ENCODE measurements at places on chromosomes 5 and 9. TPM values are rescaled to one million over a fixed set of nuclear protein-coding genes. Genes with fewer than 3 reads are reported as not detected.

The SLC6A7 gene
- total RNA-seq, result 0.07 TPM

The CDC25C gene
- total RNA-seq, result 20.8 TPM

DNA sequence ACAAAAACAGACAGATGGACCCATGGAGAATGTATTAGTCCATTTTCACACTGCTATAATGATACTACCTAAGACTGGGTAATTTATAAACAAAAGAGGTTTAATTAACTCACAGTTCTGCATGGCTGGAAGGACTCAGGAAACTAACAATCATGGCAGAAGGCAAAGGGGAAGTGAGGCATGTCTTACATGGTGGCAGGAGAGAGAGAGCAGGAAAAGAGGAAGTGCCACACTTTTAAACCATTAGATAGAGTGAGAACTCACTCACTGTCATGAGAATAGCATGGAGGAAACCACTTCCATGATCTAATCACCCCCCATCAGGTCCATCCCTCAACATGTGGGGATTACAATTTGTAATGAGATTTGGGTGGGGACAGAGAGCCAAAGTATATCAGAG, 808.9 kb downstream of the CDH12 start:
- no peak overlapping the region for H3K4me3 ChIP-seq
- H3K36me3 ChIP-seq, result no peaks in the 10 kb centered on the region
- no peaks in the 10 kb centered on the region for H3K27me3 ChIP-seq
- DNase-seq, result no peak

DNA sequence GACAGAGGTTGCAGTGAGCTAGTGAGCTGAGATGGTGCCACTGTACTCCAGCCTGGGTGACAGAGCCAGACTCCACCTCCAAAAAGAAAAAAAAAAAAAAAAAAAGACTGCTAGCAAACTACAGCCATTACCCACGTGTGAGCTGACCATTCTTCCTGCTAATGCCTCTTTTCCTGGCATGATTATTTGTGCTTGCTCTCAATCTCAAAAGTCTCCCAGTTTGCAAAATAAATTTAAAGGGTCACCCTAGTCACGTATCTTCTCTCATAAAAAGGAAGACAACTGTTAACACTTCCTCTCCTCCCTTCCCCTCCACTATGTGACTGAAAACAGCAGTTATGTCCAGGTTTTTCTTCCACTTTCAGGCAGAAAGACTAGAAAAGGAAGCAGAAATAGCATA, 37.2 kb downstream of the TRIM36 start:
- H3K36me3 ChIP-seq, result 0 out of 2 replicates have a peak, but pooled peaks cover 4% of the 10 kb centered on the region
- DNase-seq, result no peak
- H3K4me3 ChIP-seq, result no peak overlapping the region
- H3K27me3 ChIP-seq, result no peaks in the 10 kb centered on the region

The EDIL3 gene
- 47.2 TPM for total RNA-seq

DNA sequence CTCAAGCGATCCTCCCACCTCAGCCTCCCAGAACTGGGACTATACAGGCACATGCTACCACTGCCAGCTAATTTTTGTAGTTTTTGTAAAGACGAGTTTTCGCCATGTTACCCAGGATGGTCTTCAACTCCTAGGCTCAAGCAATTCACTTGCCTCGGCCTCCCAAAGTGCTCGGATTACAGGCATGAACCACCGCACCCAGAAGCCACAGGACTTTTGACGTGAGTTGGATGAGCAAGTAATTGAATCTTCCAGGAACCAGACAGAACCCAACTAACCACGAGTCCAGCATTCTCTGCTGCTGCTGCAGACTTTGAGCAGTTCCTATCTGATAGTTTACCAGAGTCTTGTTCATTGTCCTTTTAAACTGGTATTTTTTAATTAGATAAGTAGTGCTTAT, 9.6 kb upstream of the ATP6V0E1 start:
- H3K27me3 ChIP-seq, result no peaks in the 10 kb centered on the region
- H3K4me3 ChIP-seq, result no peak overlapping the region
- no peaks in the 10 kb centered on the region for H3K4me1 ChIP-seq
- DNase-seq, result no peak
- H3K27ac ChIP-seq, result no peak overlapping the region

DNA sequence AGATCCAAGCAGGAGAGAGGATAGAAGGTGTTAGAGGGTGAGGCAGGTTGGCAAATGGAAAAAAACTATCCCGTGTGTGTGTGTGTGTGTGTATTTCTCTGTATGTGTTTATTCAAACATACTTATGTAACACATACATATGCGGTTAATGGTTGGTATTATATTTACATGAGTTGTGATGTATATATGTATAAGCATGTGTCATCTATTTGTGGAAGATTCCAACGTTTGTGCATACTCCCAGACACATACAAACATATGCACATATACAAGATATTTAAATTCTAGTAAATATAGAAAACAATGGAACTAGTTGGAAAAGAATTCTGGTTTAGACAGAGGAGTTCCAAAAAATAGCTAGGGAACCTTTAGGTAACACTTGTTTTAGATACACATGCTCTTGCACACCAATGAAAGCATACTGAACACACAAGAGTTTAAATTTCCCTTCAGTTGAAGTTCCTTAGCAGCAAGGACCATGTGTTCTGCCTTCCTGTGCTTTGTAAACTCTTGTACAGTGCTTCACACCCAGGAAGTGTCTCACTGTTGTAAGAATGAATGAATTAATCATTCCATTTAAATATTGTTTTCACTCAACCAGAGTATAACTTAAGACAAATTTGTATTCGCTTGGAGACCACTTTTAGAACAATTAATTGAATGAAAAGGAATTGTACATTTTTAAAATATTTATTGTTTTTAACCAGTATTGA, 257.8 kb downstream of the FER start:
- H3K36me3 ChIP-seq, result no peaks in the 10 kb centered on the region
- DNase-seq, result no peak
- H3K4me1 ChIP-seq, result no peaks in the 10 kb centered on the region
- H3K27ac ChIP-seq, result no peak overlapping the region
- H3K4me3 ChIP-seq, result no peak overlapping the region
- no peaks in the 10 kb centered on the region for H3K27me3 ChIP-seq

DNA sequence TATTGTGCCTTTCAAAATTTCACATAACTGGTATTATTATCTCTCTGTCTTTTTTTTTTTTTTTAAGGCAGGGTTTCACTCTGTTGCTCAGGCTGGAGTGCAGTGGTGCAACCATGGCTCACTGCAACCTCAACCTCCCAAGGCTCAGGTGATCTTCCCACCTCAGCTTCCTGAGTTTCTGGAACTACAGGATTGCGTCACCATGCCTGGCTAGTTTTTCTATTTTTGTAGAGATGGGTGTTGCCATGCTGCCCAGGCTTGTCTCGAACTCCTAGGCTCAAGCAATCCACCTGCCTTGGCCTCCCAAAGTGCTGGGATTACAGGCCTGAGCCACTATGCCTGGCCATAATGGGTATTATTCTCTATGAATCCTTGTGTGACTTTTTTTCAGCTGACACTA, 402.3 kb upstream of the SMARCA2 start:
- no peaks in the 10 kb centered on the region for H3K27me3 ChIP-seq
- H3K27ac ChIP-seq, result no peak overlapping the region
- no peak for DNase-seq
- no peaks in the 10 kb centered on the region for H3K36me3 ChIP-seq

DNA sequence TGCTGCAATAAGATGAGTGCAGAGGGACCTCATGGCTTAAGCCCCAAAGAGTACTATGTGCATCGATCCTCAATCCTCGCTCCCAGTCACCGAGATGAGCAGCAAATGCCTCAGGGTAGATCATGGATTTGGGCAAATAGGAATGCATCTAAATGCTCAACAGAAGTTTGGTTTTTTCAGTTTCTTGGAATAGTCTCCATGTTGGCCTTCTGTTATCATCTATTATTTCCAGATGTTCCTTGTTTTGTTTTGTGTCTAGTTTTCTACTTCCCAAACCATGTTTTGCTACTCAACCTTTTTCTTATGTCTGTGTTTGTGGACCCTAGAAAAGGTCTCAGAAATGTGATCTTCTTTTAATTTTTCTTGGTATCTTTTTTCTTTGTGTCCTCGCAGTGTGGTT, 43.5 kb upstream of the RASGRF2 start:
- no peaks in the 10 kb centered on the region for H3K4me1 ChIP-seq
- H3K4me3 ChIP-seq, result no peak overlapping the region
- no peaks in the 10 kb centered on the region for H3K36me3 ChIP-seq
- DNase-seq, result no peak

- H3K27me3 ChIP-seq, result no peaks in the 10 kb centered on the region
- peaks cover under 1% of the 10 kb centered on the region for H3K4me1 ChIP-seq
- H3K27ac ChIP-seq, result no peak overlapping the region
- no peak overlapping the region for H3K4me3 ChIP-seq
- no peaks in the 10 kb centered on the region for H3K36me3 ChIP-seq
Observed at GRCh38 chr5:16886793-16887345, 49.2 kb downstream of the MYO10 start.

The SMIM33 gene
- total RNA-seq, result not detected

GRCh38 chr9:136249877-136250559, 4.4 kb upstream of the QSOX2 start:
- no peak overlapping the region for H3K4me3 ChIP-seq
- H3K27me3 ChIP-seq, result peaks cover 3% of the 10 kb centered on the region

The FANCG gene
- total RNA-seq, result 87.1 TPM

DNA sequence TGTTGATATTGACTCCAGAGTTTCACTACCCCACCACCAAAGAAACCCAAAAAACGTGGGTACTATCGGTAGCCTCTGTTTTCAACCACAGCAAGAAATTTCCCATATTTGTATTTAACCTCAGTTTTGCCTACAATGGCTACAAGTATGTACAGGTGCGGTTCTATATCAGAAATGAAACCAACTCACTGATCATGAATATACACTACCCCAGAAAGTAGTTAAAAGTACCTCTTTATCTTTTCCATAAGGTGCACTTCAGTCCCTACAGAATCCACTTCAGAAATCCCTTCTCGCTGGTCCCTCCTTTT, 140.6 kb upstream of the SLC12A2 start:
- no peak overlapping the region for H3K4me3 ChIP-seq
- H3K4me1 ChIP-seq, result no peaks in the 10 kb centered on the region
- H3K36me3 ChIP-seq, result no peaks in the 10 kb centered on the region
- peaks cover 5% of the 10 kb centered on the region for H3K27me3 ChIP-seq

- no peak within 1 kb of the TSS for H3K27ac ChIP-seq
- no peaks in the 10 kb centered on the region for H3K27me3 ChIP-seq
- no peak within 1 kb of the TSS for H3K4me3 ChIP-seq
- H3K4me1 ChIP-seq, result no peaks in the 10 kb centered on the region
- H3K36me3 ChIP-seq, result no peaks in the 10 kb centered on the region
Observed at GRCh38 chr9:6215562-6215961, at the start of gene IL33. Gene IL33, plus strand, starts transcription at chr9:6215807. Its CDS starts 25,888 bp downstream, at chr9:6241695.

DNA sequence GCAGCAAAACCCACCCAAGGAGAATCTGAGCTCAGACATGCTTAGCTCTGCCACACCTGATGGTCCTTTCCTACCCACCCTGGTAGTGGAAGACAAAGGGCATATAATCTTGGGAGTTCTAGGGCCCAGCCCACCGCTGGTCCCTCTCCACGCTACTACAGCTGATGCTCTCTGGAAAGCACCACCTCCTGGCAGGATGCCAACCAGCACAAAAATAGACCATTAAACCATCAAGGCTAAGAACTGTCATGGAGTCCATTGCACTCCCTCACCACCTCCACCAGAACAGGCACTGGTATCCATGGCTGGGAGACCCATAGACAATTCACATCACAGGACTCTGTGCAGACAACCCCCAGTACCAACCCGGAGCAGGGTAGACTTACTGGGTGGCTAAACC, 111.0 kb upstream of the IL7R start:
- no peaks in the 10 kb centered on the region for H3K4me1 ChIP-seq
- H3K27ac ChIP-seq, result no peak overlapping the region
- H3K36me3 ChIP-seq, result no peaks in the 10 kb centered on the region
- no peak for DNase-seq
- H3K4me3 ChIP-seq, result no peak overlapping the region

DNA sequence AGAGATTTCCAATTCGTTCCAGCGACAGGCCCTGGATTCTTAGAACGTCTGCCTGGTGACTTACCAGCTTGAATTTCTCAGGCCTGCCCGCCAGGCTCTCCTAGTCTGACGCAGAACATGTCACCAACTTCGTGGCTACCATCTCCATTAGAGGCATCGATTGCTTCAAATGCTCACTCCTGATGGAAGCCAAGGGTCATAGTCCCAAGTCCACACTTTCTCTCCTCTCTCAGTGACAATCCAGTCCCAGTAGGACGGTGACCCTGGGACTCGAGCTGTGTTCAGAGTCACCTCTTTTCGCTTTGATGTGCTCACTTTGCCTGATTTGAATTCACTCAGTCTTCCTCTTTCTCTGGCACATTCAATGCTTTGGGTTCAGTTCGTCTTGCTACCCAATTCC, 94.8 kb downstream of the GADD45G start:
- H3K27me3 ChIP-seq, result no peaks in the 10 kb centered on the region
- H3K4me3 ChIP-seq, result no peak overlapping the region
- no peak overlapping the region for H3K27ac ChIP-seq
- DNase-seq, result no peak
- H3K36me3 ChIP-seq, result no peaks in the 10 kb centered on the region
- H3K4me1 ChIP-seq, result peaks cover 7% of the 10 kb centered on the region

- no peak overlapping the region for H3K27ac ChIP-seq
- H3K36me3 ChIP-seq, result no peaks in the 10 kb centered on the region
- H3K4me1 ChIP-seq, result no peaks in the 10 kb centered on the region
- H3K27me3 ChIP-seq, result no peaks in the 10 kb centered on the region
- DNase-seq, result no peak
Observed at GRCh38 chr5:14946815-14947620, 75.4 kb upstream of the ANKH start.

DNA sequence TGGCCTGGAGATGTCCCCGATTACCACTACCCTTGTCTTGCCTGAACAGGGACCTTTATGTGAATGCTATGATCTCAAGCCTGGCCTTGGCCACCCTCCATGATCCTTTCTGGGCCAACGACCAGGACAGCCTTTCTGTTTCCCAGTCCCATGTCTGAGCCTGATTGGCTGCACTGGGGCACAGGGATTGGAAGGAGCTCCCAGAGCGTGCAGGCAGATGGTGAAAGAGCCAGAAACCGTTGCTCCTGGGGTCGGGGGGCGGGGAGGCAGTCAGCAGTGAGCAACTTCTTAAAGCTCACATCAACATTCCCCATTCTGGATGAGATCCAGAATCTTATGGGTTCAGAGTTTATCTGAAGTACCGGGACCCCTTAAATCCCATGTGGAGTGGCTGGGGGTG, 84.4 kb downstream of the INSYN2B start:
- H3K27ac ChIP-seq, result no peak overlapping the region
- no peak overlapping the region for H3K4me3 ChIP-seq
- no peaks in the 10 kb centered on the region for H3K27me3 ChIP-seq
- no peak for DNase-seq

DNA sequence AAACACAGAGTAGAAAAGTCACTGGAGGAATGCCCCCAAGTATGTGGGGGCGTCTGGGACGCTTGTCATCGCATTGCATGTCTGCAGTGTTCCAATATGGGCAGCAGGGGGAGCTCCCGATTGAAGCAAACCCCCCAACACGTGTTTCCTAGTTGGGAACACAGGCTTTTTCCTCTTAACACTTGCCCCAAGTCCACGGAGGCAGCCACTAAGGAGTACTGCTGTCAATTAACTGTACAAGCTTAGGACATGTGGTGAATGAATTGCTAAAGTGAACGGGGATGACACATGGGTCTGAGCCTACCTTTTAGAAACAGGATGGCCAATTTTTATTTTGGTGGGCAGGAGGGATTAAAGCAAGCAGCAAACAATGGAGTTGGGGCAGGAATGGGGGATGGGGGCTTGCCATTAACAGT, 2.2 kb downstream of the GABRB2 start:
- no peak overlapping the region for H3K27ac ChIP-seq

All from H1 (cell line).